ENCODE measurements at places on chromosomes 3 and 15.

DNA sequence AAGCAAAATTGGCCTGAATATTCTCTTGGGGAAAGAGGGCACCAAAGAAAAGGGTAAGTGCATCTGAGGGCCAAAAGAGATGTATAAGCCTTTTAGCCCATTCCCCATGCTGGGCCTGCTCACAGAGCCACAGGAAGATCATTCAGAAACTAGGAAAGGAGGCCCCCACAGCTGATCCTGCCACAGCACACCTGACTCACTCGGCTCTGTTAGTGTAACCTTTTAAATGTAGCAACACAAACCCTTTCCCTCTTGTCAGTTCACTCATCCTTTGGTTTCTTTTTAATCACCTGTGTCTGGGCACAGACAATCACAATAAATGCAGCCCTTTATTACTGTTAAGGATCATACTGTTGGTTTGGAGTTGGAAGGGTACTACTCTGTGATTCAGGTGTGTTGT, 69.9 kb downstream of the PDCD6IP start:
- DNase-seq, result no peak

GRCh38 chr3:48129921-48130320, 58.3 kb downstream of the CDC25A start:
- no peak for DNase-seq

GRCh38 chr3:154759966-154760365, 320.2 kb upstream of the MME start:
- no peak for DNase-seq

DNA sequence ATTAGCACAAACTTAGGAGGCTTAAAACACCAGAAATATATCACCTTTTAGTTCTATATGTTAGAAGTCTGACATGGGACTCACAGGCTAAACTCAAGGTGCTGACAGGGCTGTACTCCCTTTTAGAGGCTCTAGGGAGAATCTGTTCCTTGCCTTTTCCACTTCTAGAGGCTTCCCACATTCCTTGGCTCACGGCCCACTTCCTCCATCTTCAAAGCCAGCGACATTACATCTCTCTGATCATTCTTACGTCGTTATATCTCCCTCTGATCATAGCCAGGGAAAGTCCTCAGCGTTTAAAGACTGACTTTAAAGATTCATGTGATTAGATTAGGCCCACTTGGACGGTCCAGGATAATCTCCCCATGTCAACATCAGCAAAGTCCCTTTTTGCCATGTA, 166.3 kb downstream of the GREM1 start:
- DNase-seq, result no peak

- no peak for DNase-seq
Observed at GRCh38 chr3:30750967-30751366, 143.5 kb downstream of the GADL1 start.

DNA sequence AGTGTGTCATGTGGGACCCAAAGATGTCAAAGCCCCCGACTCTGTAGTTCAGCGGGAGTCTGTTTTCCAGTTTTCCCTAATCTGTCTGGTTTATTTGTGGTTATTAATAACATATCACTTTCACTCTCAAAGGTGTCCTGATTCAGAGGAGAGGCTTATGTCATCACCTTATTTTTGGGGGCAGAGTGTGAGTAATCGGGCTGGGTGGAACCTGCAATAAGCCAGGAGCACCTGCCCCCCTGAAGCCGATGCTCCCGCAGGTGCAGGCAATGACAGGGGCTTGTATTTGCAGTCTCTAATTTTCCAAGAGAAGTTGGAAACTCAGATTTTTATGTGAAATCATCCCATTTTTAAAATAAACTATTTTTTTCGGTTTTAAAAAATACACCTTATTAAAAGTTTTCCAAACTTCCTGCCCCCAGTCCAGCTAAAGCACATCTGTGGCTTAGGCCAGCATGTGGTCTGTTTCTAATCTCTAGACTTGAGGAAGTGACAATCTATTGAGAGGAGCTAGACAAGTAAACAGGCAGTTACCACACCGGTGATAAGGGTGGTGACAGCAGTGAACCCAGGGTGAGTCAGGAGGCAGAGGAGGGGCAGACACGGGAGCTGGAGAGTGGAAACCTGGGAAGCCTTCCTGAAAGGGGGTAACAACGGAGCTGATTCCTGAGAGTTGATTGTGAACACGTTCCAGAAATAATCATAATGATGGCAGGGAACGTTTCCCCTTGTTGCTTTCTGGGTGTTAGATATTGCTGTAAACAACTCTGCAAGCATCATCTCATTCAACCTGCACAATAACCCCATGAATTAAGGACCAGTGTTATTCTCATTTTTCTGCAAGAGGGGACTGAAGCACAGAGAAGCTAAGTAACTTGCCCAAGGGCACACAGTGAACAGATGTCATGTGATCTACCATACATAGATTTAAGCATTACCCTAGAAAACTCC, 37.2 kb downstream of the BHLHE40 start:
- DNase-seq, result peak; percentile 36

DNA sequence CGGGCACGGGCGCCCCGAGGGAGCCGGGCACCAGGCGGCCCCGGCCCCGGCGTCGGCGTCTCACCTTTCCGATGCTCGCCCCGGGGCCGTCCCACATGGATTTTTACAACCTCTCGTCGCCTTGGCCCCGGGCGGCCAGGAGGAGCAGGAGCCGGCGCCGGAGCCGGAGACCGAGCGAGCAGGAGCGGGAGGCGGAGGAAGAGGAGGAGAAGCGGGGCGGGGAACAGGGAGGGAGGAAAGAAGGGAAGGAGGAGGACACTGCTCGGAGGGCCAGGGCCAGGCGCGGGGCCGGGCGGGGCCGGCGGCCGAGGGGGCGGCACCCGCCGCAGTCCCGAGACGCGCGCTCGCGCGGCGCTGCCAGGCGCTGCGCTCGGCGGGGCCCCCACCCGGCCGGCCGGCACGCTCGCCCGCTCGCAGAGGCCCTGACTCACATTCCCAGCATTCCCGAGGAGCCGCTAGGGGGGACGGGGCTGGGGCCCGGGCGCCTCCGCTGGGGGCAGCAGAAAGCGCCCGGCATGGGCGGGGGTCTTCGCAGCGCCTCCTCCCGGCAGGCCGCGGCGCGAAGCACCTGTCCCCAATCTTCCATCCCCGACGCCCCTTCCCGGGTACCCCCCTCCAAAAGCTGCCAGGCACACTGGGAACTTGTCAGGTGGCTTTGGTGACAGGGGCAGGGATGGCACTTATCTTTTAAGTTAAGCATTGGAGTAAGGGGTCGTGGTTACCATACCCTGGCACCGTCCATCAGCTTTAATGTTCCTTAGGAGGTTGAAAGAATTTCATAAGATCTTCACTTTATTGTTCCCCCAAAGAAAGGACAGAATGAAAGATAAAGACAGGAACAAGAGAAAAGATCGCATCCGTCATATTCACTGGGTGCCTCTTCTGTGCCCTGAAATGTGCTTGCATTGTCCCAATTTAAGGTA, at the start of gene ERC2:
Gene ERC2, minus strand, starts transcription at position 284 of the 923 bp plus-strand sequence.
- peak; percentile 32 for DNase-seq

DNA sequence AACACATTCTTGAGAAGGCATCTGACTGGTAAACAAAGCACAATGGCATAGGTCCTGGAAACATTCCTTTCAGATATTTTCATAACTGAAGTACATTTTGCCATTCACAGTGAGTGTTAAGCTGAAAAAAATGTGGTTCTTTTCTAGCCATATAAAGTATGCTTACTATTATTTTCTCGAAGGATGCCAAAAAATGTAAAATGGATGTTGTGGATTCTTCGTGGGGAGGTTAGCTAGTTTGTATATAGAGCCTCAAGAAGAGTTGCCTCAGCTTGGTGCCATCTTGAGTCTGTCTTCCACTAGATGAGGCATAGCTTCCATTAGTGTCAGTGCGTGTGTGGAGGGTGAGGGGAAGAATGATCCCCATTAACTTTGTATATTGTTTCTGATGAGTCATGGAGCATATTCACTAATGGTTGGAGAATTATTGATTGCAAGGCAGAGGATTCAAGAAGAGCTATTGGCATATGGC, 4.1 kb downstream of the MBNL1 start:
- peak; percentile 85 for DNase-seq

DNA sequence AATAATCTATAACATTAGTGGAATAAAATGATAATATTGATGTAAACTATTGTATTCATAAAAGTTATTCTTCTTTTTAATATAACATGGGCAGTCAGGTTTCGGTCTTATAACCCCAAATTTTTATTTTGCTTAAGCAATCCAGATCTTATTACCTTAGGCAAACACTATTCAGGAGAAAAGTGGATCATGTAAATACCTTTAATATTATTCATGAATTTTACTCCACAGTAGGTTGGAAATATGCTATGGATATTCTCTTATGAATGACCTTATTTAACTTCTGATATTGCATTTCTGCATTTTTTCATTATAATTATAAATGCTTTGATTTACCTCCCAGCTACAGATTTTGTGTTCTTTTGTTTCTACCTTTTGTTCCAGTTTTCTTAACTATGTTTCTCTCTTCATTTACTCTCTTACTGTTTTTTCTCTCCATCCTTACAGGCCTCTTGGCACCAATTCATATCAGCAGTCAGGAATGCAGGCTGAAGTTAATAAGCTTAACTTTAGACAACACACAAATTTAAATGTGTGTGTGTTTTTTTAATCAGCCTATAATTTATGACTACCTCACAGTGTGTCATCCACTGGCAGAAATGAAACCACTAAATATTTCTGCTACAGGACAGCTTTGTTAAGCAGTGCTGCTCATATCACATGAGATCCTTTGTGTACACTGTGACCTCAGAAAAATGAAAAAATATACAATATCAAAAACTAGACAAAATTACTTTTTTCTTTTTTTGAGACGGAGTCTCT, 111.0 kb downstream of the NSUN3 start:
- peak; percentile 31 for DNase-seq

DNA sequence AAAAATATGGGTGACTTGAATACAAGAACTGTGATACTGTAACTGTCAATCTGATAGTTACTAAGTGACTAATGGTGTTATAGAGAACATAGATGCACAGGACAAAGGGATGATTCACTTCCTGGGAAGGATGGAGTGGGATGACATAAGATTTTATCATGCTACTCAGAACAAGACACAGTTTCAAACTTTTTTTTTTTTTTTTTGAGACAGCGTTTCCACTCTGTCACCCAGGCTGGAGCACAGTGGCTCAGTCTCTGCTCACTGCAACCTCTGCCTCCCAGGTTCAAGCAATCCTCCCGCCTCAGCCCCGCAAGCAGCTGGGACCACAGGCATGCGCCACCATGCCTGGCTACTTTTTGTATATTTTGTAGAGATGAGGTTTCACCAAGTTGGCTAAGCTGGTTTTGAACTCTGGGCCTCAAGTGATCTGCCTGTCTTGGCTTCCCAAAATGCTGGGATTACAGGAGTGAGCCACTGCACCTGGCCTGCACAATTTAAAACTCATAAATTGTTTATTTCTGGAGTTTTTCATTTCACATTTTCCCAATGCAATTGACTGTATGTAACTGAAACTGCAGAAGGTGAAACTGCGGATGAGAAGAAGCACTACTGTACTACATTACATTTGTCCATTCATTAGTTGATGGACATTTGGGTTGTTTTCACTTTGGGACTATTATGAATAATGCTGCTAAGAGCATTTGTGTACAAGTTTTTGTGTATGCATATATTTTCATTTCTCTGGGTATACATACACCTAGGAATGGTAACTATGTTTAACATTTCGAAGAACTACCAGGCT, 40.6 kb downstream of the ADIPOQ start:
- DNase-seq, result peak; percentile 72

DNA sequence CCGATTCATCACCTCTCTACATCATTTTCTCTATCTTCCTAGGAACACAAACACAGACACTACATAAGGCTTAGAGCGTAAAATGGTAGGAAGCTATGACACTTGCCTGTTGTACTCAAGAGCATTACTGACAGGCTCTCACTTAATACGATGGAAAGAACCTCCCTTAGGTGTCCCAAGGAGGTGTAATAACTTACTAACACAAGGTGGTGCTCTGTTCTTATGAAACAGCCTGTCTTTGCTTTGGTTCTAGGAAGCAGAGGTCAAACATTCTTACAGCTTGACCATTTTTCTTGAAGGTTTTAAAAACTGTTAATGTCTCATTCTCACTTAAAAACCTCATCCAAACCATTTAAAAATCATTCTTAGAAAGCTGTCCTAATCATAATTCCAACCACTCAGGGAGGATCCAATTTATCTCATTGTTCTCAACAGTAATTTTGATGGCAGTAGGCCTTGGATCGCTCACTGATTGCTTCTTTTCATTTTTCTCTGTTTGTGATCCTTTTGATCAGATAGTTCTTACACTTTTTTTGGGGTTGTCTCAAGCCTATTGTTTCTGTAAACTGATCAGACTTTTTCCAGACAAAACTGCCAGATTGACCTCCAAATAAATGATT, 317.8 kb upstream of the AGTR1 start:
- peak; percentile 73 for DNase-seq

GRCh38 chr15:60405399-60405798, 7.6 kb upstream of the ANXA2 start:
- no peak for DNase-seq
